IMR-90 (cell line): ENCODE measurements at places on chromosomes 5 and 9. TPM values are rescaled to one million over a fixed set of nuclear protein-coding genes. Genes with fewer than 3 reads are reported as not detected.

DNA sequence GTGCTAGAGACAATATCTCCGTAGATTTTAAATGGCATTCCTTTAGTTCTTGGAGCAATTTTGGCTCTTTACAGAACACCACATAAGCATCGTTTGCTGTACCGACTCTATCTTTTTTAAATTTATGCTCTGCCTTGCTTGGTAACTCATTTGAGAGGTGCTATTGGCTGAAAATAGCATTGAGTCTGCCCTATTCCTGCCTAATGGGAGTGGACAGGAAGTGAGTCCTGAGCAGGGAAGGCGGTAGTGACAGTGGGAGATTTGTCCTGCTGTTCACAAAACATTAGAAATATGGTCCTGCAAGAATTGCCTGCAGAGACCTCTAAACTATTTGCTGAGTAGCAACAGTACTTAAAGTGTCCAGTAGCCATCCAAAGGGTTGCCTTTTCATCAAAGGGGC, 115.2 kb upstream of the IFNE start:
- DNase-seq, result no peak

DNA sequence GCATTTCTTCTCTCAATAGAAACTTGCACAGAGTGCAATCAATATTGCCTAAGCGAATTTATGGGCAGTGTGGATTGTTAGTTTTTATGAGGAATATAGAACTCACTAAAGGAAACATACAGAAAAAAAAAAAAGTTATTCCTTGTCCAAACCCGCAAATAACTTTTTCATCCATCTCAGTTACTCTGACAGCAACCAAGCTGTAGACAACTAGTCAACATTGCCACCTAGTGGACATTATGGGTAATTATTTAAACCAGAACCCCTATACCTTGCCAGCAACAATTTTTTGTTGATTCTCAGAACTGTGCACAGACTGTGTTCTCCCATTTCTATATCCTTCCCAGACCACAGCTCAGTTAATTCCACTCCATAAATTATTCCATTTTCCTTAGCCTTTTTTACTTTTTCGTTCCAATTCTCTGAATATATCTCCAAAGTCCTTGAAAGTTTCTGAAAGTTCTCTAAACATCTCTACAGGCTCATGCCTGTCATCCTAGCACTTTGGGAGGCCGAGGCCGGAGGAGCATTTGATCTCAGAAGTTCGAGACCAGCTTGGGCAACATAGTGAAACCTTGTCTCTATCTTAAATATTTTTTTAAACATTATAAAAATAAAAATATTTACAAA, 2.6 kb upstream of the AFAP1L1 start:
- DNase-seq, result peak; percentile 61

DNA sequence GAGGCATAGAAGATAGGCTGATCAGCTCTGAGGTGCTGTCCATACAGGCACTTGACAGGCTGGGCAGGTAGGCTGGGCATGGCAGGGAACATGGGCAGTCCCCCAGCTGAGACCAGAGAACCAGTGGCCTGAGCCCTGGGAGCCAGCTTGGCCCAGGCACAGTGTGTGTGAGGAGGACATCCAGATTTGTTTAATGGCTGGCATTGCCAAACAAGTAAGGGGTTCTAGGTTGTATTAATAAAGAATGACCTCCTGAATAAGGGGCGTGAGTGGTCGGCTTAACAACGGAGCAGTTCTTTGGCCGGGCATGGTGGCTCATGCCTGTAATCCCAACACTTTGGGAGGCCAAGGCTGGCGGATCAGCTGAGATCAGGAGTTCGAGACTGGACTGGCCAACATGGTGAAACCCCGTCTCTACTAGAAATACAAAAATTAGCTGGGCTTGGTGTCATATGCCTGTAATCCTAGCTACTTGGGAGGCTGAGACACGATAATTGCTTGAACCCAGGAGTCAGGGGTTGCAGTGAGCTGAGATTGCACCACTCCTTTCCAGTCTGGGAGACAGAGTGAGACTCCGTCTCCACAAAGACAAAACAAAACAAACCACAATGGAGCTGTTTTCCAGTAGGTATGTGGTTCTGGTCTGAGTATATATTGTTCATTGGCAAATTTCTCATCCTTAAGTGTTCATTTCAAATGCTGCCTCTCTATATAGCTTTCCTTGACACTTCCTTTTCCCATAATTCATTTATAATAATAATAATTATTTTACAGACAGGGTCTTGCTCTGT, 56.2 kb downstream of the ANGPTL2 start:
- DNase-seq, result peak; percentile 60

DNA sequence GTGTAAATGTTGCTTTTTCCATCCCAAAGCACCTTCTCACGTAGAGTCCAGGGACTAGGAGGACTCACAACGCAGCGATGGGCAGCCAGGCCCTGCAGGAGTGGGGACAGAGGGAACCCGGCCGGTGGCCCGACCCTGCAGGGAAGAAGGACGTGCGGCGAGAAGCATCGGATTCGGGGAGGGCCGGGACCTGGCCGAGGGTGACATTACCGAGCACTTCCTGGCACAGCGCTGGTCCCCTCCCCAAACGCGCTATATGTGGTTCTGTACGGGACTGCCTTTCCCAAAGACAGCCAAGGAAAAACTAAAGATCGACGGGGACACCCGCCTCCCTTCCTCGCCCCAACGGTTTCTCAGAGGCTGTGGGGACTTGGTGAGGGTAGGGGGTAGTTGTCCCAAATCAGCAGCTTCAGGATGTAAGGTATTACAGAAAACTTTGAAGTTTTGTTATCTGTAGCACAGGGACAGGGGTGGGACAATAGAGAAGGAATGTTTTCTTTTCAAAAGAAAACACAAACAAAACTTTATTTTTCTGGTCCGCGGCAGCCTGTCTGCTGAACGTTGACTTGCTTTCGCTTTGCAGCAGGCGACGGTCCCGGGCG, 887 bp upstream of the MAP3K1 start:
- no peak for DNase-seq

- DNase-seq, result no peak
Observed at GRCh38 chr9:5543875-5544702, 33.8 kb downstream of the PDCD1LG2 start.

GRCh38 chr9:108562176-108562575, 293.6 kb downstream of the ACTL7B start:
- DNase-seq, result no peak

DNA sequence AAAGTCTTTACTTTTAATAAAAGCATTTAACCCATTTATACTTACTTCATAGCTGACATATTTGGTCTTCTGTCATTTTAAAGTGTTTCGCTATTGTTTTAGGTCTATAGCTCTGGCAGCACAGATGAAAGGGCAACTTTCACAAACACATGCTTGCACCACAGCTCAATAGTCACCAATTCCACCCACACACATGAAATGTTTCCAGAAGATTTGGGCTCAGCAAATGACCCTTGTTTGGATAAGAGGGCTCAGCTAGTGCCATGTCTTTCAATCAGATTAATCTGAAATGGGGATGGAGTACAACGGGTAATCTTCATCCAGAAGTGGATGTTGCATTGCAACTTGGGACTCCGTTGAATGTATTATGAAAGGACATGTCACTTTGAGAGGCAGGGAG, 176.0 kb downstream of the FGF18 start:
- no peak for DNase-seq

DNA sequence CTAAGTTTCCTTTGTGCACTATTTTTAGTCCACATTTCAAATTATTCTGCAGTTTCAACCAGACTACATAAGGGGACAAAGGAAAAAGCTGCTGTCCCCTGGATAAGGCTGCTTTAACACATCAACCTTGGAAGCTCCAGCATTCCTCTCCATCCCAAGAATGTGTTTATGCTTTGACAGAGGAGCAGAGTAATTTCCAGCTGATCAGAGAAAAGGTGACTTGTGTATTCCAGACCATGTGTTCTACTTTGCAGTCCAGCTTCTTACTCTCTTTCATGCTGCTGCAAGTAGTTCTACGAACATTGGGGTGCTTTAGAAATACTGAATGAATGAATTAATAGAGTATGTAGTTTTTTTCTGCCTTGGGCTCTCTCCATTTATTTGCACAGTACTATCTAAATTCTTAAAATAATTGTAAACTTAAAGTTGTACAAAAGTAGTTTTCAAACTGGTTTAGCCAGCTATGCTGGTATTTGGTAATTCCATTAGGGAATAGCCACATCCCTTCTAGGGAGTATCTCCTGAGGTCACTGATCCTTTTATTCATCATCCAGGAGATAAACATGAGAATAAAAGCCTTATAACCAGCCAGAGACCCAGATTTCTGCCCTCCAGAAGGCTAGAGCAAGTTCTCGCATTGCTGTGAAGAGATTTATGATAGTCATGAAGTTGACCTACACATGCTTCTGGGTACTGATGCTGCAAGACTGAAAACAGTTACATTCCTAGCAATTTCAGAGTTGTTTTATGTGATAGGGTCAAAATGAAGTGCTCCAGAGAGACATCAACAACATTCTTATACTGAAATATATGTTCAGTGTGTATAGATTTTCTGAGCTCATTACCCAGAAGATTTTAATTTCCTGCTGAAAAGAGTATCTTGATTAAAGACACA, 215.2 kb downstream of the COMMD10 start:
- DNase-seq, result no peak

FOXI1 gene
- not detected in 2 replicates for polyA plus RNA-seq

MARCOL gene
- polyA plus RNA-seq, result not detected in 2 replicates

RNF183 gene
- not detected in 2 replicates for polyA plus RNA-seq
